Fibroblast of skin of left biceps (primary cell): ENCODE measurements at places on chromosomes 7 and 10.

- DNase-seq, result no peak
Observed at GRCh38 chr10:34080485-34081346, 734.4 kb downstream of the PARD3 start.

GRCh38 chr10:9311702-9312499 is 1257.4 kb downstream of the GATA3 start:
- no peak for DNase-seq

- no peak for DNase-seq
Observed at GRCh38 chr10:122162671-122163173, 108.4 kb upstream of the BTBD16 start.

GRCh38 chr10:5381187-5381586 is 16.4 kb downstream of the UCN3 start:
- DNase-seq, result no peak

GRCh38 chr10:88288320-88289059 is 294.6 kb downstream of the RNLS start:
- no peak for DNase-seq

DNA sequence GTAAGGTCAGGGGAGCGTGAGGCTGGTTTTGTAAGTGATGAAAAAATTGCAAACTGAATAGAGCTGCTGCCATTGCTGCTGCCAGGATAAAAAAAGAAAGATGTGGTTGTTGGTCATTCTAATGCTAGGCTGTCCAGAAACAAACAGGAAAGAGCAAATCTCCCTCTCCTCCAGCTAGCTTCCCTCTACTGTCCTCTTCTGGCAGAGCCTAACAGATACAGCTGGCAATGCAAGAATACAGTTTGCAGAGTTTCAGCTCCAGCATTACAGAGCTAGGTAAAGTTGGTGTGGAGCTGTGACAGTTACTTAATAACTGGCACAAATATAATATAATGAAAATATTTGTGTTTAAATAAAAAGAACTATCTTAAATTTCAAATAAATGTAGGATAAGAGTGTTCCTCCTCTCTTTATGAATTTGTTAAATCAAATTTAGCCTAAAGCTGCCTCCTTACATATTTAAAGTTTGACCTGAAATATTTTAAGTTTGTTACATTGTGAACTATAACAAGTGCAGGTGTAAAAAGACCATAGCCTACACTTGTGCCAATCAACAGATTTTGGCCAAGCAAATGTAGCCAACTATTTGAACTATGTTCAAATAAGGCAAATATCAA is 407.7 kb downstream of the SH2D4B start:
- no peak for DNase-seq

DNA sequence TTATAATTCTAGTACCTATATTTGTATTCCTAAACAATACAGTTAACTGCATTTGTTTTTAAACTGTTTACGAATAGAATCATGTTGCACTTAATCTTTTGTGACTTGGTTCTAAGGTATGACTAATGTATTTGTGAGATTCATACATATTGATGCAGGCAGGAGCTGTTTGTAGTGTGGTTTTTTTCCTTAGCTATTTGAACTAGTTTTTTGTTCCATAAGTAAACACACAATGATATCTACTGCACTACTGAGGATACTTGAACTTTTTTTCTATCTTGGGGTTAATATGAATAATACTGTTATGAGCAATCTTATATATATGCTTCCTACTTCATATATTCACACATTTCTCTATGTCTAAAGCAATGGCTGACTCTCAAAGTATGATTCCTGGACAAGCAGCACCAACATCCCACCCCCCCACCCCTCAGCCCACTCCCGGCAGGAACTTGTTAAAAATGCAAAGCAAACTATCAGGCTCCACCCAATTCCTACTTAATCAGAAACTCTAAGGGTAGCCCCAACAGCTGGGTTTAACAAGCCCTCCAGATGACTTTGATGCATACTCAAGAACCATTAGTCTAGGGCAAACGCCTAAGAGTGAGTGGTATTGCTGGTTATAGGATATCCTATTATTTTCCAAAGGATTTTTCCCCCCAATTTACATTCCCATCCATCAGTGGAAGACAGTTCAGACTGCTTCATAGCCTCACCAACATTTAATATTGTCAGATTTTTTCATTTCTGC is 25.8 kb downstream of the BRAF start:
- no peak for DNase-seq

- no peak for DNase-seq
Observed at GRCh38 chr10:20768843-20769242, 128.3 kb downstream of the NEBL start.

GRCh38 chr7:128862571-128863432 is at the start of gene ATP6V1F:
Gene ATP6V1F, plus strand, starts transcription at chr7:128862856. Its CDS starts 49 bp downstream, at chr7:128862905.
- peak; percentile 91 for DNase-seq

DNA sequence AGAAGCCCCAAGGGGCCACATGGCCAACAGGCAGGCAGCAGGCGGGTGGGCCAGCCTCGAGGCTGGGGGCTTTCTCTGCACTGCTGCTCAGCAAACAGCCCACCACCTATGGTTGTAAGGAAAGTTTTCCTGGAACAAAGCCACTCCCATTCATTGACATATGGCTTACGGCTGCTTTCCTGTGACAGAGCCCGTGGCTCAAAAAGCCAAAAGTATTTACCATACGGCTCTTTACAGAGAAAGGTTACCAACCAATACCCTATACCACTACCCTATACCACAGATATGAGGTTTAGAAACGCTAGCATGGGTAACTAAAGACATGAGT is 152.7 kb downstream of the MAD1L1 start:
- no peak for DNase-seq
